ENCODE measurements at places on chromosomes 4 and X. TPM values are rescaled to one million over a fixed set of nuclear protein-coding genes. Genes with fewer than 3 reads are reported as not detected.

DNA sequence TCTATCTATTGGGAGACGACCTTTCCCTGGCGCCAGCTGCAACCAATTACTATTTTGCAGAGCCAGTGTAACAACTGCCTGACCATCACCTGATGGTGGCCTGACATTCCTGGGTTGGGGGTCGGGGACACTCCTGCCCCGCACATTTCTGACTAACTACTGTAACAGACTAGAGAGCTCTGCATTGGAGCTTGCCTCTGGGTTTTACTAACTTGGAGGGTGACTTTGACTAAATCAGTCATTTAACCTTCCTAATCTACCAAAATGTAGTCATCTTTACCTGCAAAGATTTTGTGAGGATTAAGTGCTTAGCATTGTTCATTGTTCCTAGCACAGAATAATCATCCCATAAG lies 37.5 kb upstream of the ABCG2 start:
- no peak for DNase-seq

DNA sequence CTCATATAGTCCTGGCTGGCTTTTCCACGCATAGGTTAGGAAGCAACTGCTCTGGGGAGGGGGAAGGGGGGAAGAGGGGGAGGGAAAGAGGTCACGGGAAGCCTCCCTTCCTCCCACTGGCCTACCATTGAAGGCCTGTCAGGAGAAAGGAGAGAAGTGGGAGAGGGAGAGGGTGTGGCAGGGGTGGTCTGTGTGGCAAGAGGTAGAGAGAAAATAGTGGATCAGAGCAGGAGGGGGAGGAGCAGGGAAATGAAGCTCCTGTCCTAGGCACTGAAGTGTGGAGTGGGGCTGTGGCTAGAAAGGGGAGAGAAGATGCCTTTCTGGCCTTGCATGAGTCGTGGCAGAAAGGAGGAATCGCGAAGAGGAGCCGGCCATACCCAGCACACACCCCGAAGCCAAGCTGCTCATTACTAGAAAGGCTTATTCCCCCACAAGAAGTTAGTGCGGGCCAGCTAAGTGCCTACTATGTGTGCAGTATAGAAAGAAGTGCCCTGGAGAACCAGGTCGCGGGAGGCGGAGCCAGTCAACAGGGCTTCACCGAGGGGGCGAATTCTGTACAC lies 1.1 kb upstream of the TMEM164 start:
- DNase-seq, result no peak

The EFNB1 gene
- 44.1 TPM for total RNA-seq

The HTN1 gene
- total RNA-seq, result not detected

The USP17L15 gene
- total RNA-seq, result not detected

DNA sequence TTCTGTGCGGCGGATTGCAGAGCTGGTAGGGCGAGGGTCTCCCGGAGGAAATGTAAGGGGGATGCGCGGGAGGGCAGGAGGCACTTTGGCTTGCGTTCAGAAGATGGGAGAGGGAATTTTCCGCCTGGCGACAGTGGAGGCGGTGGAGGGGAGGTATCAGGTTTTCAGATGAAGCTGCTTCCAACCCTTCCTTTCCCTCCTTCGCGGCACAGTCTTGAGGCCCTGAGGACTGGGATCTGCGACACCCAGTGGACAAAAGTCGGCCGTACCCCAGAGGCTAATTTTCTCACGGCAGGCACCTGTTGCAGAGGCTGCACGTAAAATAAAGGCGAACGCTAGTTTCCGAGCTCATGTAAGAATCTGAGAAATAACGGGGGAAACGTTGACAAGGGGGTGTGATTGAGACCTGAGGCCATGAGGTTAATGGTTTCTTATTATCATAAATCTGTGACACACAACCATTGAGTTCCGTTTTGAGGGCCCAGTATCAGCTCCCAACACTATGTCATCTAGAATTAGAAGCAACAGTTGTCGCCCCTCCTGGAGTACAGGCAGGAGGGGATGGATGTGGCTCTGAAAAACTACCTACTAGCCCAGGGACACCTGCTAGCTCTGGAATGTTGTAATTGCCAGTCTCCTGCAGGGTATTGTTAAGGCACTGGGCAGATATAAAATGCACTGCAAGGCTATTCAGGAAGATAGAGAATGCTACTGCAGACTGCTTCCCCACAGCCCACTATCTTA lies 1.1 kb downstream of the ZCCHC18 start:
- no peak for DNase-seq

The CDS1 gene
- total RNA-seq, result 12.9 TPM

DNA sequence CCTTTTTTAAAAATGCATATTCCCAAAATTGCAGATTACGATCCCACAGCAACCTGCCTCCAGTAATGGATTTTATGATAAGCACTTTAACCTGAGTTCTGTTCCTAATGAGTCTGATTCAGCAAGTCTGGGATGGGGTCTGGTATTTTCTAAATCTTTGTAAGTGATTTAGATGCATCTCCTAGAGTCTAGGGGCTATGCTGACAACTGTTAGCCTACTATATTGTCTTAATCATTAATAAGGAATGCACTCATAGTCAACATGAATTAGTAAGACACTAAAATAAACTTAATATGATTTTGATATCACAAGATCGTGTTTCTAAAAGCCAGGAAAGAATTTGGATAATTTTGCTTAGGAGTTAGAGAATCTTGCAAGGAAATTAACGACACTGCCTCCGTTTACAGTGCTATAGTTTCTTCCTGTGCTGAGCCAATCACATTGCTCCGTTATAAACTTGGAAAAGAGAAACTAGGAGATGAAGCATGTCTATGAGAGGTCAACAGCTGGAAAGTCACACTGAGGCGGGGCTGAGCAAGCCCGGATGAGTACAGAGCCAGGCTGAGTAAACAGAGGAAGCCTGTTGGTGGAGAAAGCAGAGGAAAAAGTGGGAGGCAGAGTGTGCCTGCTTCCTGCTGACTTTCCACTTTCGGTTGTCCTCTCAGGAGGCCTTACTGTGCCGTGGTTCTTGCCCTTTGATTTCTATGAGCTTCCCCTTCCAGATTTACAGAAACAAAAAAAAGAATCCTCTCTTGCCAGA lies 5.4 kb downstream of the SCARB2 start:
- DNase-seq, result no peak

The DMD gene
- 1.3 TPM for total RNA-seq

GRCh38 chrX:15158736-15159406 lies 111.0 kb downstream of the ASB9 start:
- no peak for DNase-seq

DNA sequence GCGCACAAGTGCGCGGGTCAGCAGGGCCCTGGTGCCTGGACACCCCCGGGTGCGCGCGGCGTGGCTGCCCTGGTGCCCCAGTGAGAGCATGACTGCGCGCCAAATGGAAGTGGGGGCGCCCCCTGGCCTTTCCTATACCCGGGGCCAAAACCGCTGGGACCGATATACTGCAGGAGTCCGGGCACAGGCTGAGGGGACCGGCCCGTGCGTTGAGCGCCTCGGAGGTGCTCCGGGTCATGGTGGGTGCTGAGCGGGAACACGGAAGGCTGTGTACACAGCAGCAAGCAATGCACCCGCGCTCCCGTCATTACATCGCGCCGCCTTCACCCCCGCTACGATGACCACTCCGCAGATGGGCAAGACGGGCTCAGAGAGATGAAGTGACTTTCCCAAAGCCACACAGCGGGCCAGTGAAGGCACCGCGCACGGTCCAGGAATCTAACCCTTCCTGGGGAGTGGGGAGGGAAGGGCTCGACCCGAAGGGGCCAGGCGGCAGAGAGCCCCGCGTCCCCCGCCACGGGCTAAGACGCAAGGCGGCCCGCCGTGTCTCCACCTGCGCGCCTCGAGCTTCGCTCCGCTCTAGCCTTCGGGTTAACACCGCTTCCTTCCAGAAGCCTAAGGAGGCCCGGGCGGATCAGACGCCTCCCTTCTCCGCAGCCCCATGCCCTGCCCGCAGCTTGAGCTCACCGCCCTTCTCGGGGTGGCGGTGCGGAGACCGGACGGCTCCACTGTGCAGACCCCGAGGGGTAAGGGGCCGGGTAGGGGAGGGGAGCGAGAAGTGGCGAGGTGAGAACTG lies 11.3 kb downstream of the HMX1 start:
- no peak for DNase-seq

- DNase-seq, result no peak
Measured at GRCh38 chr4:96677499-96677898, 837.6 kb downstream of the PDHA2 start.

DNA sequence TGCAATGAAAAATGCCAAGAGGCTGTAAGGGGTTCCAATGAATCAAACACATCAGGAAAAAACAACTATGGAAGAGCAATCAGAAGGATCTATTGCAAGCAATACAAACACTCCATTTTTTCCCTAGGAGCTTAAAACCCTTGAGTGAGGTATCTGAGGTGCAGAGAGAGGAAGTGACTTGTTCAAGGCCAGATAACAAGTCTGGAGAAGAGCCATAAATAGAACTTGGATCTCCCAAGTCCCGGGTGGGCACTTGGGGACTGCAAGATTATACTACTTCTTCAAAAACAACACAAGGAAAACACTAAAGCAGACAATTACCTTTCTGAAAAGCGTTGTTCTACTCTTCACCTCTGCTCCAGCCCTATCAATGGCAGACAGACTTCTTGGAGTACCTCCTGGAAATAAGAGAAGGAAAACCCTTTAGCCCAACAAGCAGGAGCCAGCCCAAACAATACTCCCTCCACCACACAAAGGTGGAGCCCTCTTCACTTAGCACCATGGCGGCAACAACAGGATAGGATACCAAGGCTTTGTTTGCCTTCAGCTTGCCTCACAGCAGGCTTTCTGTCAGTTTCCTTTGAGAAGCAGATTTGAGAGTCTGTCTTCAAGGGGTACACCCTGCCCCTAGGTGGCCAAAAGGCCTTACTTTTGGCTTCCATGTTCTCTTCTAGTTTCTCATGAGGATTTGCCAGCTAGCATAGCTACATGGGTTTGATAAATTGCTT lies 26.0 kb downstream of the AIFM1 start:
- DNase-seq, result no peak

DNA sequence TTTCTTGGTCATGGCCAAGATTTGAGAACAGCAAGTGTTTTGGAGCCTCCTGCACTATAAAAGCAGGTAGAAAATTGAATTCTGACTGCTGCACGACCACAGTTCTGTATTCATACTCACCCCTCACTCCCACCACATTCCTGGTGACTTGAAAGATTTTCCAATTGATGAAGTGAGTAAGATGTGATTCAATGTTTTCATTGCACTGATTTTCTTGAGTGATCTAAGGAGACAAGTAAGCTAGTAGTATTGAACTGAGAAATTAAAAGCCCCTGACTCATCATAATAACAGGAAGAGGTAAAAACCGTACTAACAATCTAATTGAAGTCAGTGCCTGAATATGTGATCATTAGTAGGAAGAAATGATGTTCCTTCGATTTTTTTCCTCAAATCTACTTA lies 6.1 kb upstream of the SEC24D start:
- peak; percentile 61 for DNase-seq

GRCh38 chr4:53043891-53044650 lies 182.0 kb downstream of the RASL11B start:
- DNase-seq, result no peak

DNA sequence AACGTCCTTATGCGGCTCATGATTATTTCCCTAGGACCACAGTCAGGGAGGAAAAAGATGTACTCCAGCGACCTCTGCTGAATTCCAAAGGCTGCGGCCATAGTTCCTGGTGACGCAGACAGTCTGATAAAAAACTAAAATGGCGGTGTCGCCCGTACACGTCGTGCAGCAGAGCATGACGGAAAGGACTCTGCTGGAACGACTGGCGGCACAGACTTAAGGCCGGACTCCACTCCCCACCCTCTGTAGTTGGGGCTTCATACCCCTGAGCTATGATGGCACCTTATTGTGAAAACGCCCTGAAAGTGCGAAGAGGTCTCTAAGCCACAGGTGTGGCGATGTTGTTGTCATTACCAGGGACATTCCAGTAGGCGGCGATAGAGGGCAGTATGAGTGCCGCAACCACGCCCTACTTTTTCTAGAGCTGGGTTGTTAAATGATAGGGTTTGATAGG lies 90.0 kb upstream of the EDA2R start:
- no peak for DNase-seq

GRCh38 chrX:97310373-97310772 lies 426.7 kb downstream of the RPA4 start:
- no peak for DNase-seq

The ADH4 gene
- total RNA-seq, result not detected

- no peak for DNase-seq
Measured at GRCh38 chr4:31467781-31468180, 747.6 kb downstream of the PCDH7 start.

- no peak for DNase-seq
Measured at GRCh38 chr4:174578366-174578765, 56.1 kb upstream of the HPGD start.

The ASMT gene
- not detected for total RNA-seq

- peak; percentile 40 for DNase-seq
Measured at GRCh38 chrX:109774706-109775105, 41.6 kb upstream of the ACSL4 start.

- no peak for DNase-seq
Measured at GRCh38 chr4:178970433-178971140, 1528.3 kb upstream of the AGA start.

- no peak for DNase-seq
Measured at GRCh38 chr4:44869222-44869882, 143.0 kb upstream of the GNPDA2 start.

DNA sequence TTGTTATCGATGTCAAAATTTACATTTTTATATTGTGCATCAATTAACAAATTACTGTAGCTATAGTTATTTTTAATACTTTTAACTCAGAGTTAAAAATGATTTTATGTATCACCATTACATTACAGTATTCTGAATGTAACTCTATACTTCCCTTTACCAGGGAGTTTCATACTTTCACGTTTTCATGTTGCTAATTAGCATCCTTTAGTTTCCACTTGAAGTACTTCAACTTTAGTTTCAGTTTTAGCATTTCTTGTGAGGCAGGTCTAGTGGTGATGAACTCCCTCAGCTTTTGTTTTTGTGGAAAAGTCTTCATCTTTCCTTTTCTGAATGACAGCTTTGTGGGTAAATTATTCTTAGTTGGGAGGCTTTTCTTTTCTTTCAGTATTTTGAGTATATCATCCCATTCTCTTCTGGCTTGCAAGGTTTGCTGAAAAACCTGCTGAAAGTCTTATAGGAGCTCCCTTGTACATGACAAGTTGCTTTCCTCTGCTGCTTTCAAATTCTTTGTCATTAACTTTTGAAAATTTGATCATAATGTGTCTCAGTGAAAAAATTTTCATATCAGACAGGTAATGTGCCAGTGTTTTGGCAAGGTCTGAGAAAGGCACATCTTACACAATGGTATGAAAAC lies 9.8 kb upstream of the CISD2 start:
- DNase-seq, result no peak

- DNase-seq, result no peak
Measured at GRCh38 chrX:84469226-84469625, 33.0 kb downstream of the HDX start.

The TGIF2LX gene
- not detected for total RNA-seq

DNA sequence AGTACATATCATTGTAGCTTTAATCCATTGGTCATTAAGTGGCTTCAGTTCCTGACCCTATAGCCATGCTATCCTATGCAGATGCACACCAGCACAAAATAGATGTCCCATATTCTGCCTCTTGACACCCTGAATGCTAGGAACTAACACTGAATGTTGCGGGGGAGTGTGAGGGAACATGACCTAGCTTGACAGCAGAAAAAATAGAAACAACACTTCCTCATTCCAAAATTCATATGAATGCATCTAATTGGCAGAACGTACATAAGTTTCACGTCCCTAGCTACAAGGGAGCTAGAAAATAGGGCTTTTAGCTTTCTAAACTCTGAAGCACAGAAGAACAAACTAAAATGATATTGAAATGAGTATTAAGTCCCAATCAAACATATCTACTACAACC lies 14.4 kb upstream of the DCAF8L1 start:
- DNase-seq, result no peak
